ENCODE measurements at places on chromosomes 7 and 10.

- DNase-seq, result peak; percentile 97
These were observed 783 bp downstream of the ANLN start for GRCh38 chr7:36390199-36391090.

GRCh38 chr10:74077416-74077815, 73.2 kb downstream of the AP3M1 start:
- no peak for DNase-seq

DNA sequence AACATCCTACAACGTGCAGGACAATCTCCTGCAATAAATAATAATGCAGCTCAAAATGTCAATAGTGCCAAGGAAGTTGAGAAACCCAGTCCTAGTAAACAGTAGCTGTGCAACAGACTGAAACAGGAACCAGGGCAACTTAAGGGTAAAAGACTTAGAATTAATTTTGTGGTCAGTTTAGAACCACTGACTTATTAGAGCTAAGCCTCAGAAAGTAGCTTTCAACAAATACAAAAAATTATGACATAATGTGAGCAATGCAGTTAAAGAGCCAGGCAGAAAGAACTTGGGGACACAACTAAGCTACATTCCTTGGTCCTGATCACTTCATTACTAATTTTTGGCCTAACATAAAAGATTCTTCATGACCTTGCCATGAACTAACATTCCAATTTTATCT, 195.4 kb downstream of the MACC1 start:
- DNase-seq, result peak; percentile 33

- DNase-seq, result no peak
These were observed 212.7 kb upstream of the ZNF804B start for GRCh38 chr7:88546808-88547207.

DNA sequence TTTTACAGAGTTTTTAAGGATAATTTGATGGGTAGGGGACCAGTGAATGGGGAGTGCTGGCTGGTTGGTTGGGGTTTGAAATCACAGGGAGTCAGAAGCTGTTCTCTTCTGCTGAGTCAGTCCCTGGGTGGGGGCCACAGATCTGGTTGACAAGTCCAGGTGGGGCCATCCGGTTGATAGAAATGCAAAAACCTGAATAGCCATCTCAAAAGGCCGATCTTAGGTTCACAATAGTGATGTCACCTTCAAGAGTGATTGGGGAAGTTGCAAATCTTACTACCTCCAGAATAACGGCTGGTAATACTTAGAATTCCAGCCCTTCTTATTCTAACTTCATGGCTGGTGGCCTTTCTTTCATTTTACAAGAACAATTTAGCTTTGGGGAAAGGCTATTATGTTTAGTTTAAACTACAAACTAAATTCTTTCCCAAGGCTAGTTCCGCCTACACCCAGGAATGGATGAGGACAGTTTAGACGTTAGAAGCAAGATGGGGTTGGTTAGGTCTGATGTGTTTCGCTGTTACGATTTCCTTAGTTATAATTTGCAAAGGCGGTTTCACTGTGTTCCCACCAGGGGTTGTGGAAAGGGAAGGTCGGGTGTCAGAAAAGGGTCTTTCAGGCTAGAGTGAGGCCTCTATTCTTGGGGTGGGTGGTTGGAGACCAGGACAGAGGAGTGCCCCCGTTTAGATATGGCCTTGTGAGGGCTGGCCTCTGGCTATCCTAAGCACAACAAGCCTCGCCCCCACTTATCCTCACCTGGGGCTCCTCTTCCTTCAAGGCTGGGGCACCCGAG, 27.4 kb downstream of the IFT22 start:
- no peak for DNase-seq

- peak; percentile 24 for DNase-seq
These were observed 3.3 kb upstream of the CDCA7L start for GRCh38 chr7:21948887-21949540.

DNA sequence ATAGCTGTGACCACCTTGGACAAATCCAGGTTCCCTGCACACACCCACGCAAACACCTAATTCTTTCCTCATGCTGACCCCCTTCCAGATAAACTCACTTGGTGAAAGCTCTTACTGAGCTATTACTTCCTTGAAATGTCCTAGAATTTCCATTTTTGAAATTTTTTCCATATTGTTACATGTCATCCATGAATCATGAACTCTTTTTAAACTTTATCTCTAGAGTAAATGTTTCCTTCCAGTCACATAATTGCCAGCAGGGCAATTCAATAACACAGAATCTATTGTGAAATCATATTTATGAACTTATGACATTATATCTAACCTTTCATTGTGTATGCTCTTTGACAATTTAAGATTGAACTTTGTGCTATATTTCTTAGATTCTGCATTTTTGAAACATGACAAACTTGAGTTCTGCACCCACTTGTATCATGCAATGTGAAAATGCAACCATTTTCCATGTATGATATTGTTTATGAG, 26.8 kb upstream of the FGL2 start:
- no peak for DNase-seq

DNA sequence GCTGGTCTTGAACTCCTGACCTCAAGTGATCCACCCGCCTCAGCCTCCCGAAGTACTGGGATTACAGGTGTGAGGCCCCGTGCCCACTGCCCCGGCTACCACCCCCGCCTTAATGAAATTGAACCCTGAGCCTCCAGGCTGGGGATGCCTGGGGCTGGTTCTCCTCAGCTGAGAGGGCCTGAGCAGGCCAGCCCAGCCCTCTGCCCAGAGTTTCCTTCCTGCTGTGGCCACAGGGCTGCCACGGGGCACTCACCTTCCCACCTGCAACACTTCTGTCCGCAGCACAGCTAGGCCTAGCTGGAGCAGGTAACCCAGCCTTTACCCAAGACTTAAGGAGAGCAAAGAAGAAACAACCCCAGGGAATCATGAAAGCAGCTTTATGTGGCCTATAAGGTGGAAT, 78.1 kb upstream of the ANLN start:
- DNase-seq, result no peak

DNA sequence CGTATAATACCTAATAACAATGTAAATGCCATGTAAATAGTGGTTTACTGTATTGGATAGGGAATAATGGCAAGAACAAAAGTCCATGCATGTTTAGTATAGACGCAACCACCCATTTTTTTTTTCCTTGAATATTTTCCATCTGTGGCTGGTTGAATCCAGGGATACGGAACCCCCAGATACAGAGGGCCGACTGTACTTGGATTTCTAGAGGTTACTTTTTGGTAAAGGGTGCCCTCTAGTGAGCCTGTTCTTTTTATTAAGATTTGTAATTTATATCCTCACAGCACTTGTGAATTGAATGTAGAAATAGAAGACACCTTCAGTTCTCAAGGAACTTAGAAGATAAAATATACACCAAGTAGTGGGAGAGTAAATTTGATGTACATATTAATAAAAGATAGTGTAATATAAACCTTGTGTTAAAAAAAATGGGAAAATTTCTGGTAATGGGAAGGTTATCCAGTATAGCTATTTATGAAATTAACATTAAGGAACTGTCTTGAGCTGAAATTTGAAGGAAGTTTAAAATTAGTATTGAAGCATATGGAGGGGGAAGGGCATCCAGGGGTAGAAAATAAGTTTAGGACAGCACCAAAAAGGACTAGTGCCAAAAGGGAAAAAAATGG, 32.0 kb downstream of the EXOC6 start:
- no peak for DNase-seq

DNA sequence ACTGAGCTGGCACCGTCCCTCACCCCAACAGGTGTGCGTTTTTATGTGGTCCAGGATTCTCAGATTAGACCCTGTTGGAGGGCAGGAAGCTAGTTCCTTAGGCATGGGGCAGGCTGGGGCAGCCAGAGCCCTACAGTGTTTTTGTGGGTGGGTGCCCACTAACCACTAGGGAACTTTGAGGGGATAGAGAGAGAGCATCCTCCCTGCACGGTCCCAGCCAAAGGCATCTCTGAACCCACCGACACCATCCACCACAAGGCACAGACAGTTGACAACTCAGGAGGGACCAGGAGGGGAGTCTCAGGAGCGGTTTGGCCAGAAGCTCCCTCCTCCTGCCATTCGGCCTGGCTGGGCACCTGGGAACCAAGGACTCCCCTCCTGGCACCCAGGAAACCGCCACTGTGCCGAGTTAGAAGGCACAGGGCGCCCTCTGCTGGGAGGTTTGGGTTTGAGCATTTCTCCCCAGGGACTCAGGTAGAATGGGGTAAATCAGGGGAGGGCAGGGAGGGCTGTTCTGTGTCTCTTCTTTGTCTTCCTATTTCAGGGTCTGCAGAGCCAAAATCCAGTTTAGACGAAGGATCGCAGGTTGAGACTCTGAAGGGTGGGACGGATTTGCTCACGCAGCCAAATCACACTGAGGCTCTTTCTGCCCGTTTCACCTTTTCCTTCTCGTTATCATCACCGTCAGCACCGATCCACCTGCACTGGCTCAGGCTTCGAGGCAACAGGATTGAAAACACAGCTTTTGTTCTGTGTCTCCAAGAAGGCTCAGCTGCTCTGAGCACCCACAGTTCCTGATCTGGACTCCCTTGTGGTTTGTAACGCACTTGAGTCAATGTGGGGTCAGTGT, 84.8 kb upstream of the COL13A1 start:
- peak; percentile 66 for DNase-seq

- no peak for DNase-seq
These were observed 100.7 kb upstream of the DKK1 start for GRCh38 chr10:52213321-52213752.

DNA sequence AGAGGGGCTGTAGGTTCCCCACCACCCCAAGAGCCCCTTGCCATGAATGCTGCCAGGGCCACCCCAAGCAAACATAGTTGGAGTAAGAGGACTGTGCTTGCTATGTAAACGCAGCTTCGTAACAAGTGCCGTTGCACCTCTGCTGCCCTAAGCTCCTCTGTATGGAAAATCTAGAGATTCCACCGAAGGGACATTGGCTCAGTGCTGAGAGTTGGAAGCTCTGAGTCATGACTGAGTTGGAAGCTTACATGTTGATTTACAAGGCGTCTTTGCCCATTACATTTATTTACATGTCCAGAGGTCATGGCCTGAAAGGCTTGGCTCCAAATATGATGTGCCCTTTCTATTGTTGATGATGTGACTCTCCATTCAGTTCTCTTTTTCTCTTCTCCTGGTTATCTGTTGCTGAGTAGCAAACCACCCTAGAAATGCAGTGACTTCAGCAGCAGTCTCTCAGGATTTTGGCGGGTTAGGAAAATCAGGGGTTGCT, 233.1 kb upstream of the TCF7L2 start:
- no peak for DNase-seq

DNA sequence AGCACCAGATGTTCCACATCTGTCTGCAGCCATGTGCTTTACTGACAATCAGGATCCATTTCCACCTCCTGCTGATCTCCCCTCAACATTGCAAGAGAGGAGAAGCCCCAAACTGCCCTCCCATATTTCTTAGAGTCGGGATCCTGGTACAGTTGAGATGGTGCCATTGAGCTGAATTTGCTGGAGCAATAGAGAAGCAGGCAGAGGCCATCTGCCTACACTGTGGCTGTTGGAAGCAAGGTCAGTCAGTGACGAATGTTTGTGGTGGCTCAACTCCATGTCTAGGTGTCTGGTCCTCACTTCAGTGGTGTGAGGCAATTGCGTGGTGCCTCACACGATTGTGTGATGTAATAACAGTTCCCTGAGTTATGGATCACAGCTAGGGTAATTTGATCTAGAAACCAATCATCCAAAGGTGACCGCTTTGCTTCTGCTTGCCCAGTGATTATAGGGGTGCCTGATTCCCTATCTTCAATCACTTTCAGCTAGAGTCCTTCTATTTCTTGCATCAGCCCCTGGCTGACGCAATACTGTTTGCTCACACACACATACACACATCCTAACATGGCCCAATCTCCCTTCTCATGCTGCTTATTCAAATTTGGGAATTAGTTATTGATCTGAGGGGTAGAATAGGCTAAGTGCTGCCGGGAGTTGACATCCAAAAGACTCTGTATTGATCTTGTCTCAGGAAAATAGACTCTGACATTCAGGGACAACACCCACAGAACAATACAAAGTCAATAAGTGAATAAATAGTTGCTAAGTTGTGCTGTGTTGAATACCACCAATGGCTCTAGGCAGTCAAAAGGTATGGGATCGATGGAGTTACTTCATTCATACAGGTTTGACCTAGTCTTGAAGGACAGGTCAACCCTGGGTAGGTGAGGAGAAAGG, 46.1 kb upstream of the SLC35B4 start:
- no peak for DNase-seq

DNA sequence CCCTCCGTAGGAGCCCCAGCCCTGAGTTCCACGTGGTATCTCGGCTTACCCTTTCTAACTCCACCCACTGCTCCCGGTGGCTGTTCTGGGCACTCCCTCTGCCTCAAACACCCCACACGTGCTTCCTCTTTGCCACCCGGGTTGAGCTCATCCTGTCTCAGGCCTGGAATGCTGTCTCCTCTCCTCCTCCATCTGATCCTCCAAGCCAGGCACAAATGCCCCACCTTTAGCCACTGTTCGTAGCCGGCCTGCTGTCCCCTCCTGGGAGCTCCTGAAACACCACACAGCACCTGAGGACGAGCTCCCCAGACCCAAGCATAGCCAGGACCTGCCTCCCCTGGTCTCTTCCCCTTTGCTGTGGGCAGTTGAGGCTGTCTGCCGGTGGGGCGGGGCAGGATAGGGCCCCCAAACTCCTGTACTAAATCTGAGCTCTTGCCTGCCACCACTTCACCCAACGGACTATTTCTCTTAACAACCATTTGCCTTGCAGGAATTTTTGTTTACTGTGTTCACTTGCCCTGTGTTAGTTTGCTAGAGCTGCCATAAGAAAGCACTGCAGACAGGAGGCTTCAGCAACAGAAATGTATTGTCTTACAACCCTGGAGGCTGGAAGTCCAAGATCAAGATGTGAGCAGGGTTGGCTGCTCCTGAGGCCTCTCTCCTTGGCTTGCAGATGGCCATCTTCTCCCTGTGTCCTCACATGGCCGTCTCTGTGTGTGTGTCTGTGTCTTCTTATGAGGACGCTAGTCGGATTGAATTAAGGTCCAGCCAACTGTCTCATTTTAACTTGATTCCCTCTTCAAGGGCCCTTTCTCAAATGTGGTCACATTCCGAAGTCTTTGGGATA, 58.3 kb upstream of the SHH start:
- no peak for DNase-seq

- no peak for DNase-seq
These were observed 337.7 kb upstream of the AOAH start for GRCh38 chr7:37061849-37062559.

GRCh38 chr10:970311-971149, 17.7 kb upstream of the GTPBP4 start:
- peak; percentile 44 for DNase-seq

DNA sequence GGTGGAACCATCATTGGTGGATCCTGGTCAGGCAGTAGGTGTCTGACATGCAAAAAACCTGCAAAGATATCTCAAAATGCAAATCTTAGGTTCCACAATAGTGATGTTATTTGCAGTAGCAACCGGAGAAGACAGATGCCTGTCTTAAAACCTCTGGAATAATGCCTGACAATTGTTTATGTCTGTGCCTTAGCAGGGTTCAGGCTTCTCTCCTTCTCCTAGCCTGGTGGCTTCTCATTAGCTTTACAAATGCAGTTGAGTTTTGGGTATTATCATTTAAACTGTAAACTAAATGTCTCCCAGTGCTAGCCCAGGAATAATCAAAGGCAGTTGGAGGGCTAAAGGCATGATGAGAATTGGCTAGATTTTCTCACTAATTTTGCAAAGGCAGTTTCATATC, 146.3 kb upstream of the NRG3 start:
- DNase-seq, result no peak

GRCh38 chr7:157357129-157358040, 20.6 kb downstream of the DNAJB6 start:
- no peak for DNase-seq
